Panc1 (cell line): ENCODE measurements at places on chromosomes 11 and 22.

DNA sequence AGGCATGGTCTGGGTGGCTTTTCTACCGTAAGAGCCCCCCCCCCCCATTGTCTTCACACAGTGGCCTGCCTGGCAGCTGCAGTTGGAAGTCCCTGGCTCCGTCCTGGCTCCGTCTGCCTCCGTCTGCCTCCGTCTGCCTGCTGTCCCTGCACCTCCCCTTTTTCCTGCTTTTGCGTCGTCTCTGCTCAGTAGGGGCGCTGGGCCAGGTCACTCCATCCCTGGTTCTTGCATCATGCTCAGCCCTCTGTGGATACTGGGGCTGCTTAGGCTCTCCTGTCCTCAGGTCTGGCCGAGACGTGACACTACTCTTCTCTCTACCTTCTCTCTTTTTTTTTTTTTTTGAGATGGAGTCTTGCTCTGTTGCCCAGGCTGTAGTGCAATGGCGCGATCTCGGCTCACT lies 27.8 kb downstream of the AP2A2 start:
- no peak for DNase-seq

- DNase-seq, result no peak
Observed at GRCh38 chr11:93545566-93545965, 2.4 kb upstream of the SMCO4 start.

- no peak for DNase-seq
Observed at GRCh38 chr11:125451400-125452124, 44.5 kb downstream of the FEZ1 start.

GRCh38 chr22:41777749-41778425 lies 22.6 kb upstream of the CCDC134 start:
- no peak for DNase-seq

DNA sequence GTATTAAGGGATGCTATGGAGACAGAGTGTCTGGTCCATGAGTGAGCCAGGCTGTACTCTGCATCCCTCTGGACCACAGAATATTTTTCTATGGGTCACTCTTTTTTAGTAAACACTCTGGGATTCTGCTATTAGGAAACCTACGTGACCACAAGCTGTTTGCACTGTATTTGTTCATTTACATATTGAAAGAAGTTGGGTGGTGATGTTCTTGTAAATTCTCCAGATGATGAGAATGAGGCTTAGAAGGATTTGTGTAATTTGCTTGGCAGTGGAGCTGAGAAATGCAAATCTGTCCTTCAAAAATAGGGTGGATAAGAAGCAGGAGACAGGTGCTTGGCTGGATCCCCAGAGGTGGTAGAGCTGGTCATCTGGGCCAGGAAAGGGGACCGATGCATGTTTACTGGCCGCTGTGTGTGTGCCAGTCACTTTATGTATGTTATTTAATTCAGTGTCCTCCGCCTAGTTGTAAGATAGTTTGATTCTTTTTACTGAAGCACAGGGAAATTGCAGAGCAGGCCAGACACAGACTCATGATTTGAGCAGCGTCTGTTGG lies 63.7 kb upstream of the HEPHL1 start:
- DNase-seq, result no peak
